Stimulated activated CD4-positive, alpha-beta T cell treated with anti-CD3 and anti-CD28 coated beads, Interleukin-15, amount 100 ng/mL, for 48 hours (primary cell): ENCODE measurements at places on chromosomes 2 and 18.

- DNase-seq, result no peak
Measured at GRCh38 chr2:132941296-132942020, 271.5 kb upstream of the LYPD1 start.

- DNase-seq, result no peak
Measured at GRCh38 chr2:65320042-65320725, 92.6 kb downstream of the ACTR2 start.

- DNase-seq, result no peak
Measured at GRCh38 chr2:238415036-238415764, 11.5 kb upstream of the ASB1 start.

DNA sequence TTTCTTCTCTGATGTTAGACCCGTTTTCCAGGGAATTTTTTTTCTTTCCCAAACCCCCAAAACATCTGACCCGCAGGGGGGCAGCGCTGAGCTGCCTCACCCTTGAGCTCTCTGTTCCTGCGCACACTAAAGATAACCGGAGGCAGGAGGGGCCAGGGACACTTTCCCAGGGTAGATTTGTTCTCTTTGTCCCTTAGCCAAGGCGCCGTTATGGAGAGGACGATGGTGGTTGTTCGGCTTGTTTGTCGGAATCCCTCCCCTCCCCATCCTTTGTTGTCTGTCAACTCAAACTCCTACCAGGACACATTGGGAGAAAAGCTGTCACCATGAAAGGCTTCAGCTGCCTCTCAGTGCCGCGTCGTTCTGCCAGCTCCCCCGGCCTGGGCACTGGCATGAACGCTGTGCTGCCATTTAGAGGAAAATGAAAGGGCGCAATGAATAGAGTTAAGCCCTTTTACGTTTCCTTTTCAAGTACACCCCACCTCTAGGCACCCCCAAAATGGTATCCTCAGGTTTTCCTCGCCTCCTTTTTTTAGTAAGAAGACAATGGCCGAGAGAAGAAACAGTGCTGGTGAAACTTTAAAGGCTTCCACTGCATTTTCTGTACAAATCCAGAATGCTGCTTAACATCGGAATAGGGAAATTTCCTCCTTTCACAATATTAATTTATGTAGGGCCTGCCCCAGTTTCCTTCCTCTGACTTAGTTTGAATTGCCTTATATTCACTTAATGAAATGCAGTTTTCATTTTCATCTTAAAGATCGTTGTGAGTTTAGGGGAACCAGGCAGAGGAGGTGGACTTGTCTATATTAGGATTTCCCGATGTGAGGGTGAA is 62.1 kb downstream of the RND3 start:
- no peak for DNase-seq

- DNase-seq, result no peak
Measured at GRCh38 chr2:190435031-190435670, 27.0 kb downstream of the MFSD6 start.

DNA sequence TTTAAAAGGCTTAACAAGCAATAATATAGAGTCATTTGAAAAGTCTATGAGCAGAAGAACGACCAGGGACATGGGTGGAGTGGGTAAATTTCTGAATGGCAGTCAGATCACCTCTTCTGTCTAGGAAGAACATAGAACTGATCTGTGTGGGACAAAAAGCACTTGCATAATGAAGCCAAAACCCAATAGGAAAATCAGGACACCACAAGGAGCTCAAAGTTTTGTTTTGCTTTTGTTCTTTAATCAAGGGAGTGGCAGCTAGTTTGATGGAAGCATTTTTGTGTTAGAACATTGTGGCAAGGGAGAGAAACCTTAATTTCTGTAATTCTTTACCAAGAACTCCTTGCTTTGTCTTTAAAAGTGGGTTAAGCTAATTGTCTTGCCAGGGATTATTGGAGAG is 240.2 kb upstream of the TANK start:
- no peak for DNase-seq

- no peak for DNase-seq
Measured at GRCh38 chr2:156340804-156341451, 8.4 kb upstream of the NR4A2 start.

GRCh38 chr18:45303026-45303425 is 312.2 kb upstream of the SLC14A2 start:
- DNase-seq, result no peak

- DNase-seq, result no peak
Measured at GRCh38 chr2:204228169-204228886, 291.8 kb downstream of the ICOS start.

DNA sequence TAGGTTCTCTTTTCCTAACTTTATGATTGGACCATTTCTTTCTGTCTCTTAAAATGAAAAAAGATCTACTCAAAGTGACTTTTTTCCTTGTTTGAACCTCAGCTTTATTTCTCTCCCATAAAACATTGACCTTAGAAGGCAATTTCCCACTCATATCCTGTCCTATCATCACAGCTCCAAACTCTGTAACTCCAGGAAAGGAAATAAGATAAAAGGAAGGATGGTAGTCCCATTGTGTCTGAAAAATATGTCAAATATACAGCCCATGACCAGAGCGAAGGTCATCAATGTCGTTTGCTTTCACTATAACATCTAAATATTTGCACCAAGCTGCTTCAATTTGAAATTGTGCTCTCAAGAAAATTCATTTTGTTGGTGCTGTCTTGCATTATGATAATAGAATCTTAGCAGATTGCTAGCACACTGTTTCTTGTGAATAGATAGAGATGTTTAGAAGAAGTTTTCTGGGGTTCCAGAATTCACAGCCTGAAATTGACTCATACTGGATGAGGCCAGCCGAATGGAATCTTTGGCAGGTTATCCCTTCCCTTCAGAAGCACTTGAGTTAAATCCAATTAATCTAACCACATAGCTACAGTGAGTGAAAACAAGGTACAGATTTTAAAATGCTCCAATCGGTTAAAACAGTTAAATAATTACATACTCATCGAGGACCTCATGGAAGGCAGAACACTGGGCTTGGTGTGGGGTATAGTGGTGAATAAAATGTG is 95.1 kb downstream of the CRIM1 start:
- no peak for DNase-seq

GRCh38 chr2:232483923-232484627 is 3.6 kb downstream of the ECEL1 start:
- no peak for DNase-seq

GRCh38 chr2:238720232-238720672 is 127.6 kb upstream of the TWIST2 start:
- peak; percentile 11 for DNase-seq

GRCh38 chr2:229445019-229445418 is 173.9 kb upstream of the PID1 start:
- no peak for DNase-seq

GRCh38 chr2:98090951-98091350 is 4.0 kb downstream of the VWA3B start:
- DNase-seq, result no peak

DNA sequence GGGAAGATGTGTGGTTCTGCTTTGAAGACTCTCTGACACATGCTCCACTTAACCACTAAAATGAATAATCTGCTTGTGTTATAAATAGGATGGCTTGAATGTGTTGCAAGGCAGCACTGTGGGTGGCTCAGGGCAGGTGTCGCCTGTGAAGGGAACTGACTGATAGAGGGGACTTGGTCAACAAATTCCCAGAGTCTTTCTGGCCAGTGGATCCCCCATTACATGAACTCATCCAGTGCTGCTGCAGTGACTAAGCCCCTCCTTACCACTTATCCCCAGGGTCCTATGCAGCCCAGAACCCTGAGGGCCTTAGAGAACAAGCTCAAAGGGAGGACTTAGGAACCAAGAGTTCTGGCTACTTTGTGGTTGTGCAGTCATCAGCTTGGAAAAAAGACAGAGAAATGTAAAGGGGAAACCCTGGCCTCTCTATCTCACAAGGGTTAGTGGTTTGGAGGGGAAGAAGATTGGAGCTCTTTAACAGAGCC is 226.2 kb upstream of the TNP1 start:
- DNase-seq, result peak; percentile 22

DNA sequence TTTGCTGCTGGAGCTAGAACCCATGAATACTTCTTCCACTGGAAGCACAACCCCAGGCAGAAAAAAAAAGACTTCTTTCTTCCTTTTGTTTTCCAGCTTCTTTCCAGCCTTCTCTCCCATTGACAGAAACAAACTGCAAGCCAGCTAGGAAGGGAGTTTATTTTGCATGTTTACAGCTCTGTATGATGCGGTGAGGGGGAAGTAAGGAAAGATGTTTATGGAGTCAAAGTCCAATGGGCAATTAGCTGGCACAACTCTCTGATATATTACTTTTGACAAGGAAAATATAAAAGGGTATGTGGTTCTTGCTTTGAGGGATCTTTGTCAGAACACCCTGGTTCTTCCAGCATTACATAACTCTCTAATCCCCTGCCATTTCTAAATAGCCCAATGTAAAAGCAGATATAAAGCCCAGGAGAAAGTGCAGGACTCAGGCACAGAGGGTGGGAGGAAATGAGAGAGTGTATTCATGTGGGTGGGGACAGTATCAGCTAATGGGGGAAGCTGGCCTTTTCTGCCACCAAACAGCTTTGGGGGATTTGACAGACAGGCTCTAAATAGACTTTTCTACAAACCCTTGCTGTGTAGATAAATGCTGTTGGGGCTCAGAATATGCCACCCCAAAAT is 9.3 kb upstream of the NMS start:
- DNase-seq, result no peak

- no peak for DNase-seq
Measured at GRCh38 chr2:235485362-235485761, 8.5 kb upstream of the AGAP1 start.

DNA sequence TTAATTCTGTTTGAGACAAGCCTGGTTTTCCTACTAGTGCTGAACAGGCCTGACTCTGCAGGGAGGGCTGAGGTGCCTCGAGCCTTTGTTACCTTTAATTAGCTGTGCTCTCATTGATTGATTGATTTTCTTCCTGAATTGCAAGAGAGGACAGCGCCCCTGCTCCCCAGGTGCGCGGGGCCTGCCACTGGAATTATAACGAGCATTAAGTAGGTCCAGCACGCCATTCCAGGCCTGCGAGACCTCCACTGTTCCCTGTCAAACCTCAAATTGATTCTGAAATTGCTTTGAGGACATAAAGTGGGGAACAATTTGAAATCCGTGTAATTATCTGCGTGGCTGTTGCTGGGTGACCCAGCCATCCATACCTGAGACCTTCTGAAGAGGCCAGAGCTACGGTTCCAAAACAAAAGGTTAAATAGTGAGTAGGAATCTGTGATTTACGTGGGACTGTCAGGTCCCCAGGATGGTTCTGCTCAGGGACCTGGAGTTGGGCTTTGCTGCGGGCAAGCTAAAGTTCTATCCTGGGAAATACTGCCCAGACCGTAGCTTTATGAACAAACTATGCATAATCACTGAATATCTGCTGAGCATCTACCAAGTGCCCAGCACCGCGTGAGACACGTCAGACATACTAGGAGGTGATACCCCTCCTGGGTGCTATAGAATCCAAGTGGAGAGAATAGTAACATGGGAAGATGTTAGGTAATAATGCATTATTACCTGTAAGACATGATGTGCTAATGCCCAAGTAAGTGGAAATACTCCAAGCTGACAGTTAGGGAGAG is 104.1 kb downstream of the ZBTB7C start:
- no peak for DNase-seq

DNA sequence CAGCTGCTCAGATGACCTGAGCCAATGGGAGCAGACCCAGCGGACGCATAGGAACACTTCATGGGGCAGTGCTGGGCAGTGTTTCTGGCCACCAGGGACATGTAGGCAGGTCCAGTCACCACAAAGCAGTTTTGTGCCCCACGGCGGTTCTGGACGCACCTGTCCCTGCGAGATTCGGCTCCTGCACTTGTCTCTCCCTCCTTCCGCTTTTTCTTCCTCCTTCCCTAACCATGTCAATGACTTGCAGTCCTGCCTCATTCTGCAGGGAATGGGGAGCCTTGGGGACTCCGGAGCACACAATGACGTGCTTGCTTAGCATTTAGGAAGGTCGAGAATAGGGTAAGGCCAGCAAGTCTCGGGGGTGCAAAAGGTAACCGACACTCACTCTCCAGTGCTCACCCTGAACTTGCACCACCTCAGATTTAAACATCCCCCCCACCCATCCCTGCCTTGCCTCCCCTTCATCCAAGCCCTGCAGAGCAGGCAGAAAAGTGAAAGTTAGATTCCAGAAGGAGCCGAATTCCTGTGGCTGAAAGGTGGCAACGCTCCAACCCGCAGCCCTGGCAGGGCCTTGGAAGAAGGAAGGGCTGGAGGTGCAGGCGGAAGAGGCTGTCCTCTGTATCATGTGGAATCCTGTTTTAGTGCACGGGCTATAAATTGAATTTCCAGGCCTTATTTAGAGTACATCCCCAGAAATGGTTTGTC is 40.5 kb upstream of the ATG16L1 start:
- DNase-seq, result no peak

GRCh38 chr18:48544116-48544515 is 5.3 kb downstream of the CTIF start:
- no peak for DNase-seq

DNA sequence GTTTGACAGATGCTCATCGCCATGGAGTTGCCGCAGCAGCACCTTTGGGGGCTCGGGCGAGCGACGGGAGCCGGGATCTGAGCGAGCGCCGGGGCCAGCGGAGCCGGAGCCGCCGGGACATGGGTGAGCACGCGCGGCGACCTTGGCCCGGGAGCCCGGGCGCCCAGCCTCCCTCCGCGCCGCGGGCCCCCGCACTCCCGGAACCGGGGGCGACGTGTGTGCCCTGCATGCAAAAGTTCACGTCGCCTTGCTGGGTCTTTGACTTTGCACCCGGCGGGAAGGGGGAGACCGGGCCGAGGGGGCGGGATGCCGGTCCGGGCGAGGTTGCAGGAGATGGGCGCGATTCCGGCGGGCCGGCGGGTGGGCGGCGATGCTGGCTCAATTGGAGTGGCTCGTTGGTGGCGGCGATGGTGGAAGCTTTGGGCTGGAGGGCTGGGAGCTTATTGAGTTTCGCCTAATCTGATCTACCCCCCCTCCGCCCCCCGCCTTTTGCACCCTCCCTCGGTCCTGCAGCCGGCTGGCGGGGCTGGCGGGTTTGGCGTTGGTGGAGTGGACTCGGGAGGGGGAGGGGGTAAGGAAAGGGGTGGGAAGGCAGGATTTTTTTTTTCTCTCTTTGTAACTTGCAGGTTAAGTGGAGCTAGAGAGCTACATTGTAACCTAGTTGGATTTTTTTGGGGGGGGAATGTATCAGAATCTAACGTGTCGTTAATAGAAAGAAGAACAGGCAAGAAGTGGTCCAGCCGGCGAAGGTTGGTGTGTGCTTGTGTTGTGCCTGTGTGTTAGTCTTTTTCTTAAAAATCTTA is at the start of gene SETBP1:
Gene SETBP1, plus strand, starts transcription at position 616 of the 803 bp plus-strand sequence. CDS start 20,459 bp downstream, outside the sequence.
- DNase-seq, result peak; percentile 38

DNA sequence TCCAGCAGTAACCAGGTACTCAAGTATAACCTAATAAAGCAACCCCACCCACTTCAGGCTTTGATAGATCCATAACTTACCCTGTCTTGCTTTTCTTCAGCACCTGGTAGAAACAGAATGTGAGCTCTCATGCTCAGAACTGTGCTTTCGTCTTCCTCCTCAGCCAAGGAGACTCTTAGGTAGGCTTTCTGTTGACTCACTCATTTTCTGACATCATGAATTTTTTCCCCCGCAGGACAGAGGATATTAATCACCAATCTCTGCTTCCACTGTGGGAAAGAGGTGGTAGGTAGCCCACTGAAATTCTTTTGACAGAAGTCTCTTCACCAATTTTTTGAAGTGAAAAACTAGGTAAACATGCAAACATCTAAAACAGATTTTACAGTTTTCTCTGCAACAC is 241.2 kb upstream of the KCNJ3 start:
- DNase-seq, result no peak
